Liver (tissue), 10 donors: ENCODE measurements at places on chromosomes 7 and 10.

DNA sequence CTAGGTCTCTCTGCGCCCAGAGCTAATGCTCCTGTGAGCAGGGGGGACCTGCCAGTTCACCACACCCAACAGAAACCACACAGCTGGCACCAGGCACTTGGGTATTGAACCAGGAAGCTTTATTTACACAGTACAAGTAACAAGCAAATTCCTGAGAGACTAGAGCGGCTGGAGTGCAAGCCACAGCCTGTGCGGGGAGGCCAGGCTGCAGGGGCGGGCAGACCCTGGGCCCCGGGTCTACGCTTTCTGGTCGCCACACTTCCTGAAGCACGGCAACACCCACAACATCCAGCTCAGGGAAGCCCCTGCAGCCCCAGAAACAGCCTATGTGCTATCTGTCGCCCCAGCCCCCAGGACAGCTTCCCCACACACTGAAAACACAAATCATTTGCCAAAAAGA, 125.0 kb downstream of the FAM53B start:
- H3K27me3 ChIP-seq = no peaks in the 10 kb centered on the region
- H3K27ac ChIP-seq = no peak overlapping the region
- no peak overlapping the region for H3K4me3 ChIP-seq
- peaks cover 2% of the 10 kb centered on the region for H3K36me3 ChIP-seq
- no peaks in the 10 kb centered on the region for H3K4me1 ChIP-seq
- DNase-seq = no peak

DNA sequence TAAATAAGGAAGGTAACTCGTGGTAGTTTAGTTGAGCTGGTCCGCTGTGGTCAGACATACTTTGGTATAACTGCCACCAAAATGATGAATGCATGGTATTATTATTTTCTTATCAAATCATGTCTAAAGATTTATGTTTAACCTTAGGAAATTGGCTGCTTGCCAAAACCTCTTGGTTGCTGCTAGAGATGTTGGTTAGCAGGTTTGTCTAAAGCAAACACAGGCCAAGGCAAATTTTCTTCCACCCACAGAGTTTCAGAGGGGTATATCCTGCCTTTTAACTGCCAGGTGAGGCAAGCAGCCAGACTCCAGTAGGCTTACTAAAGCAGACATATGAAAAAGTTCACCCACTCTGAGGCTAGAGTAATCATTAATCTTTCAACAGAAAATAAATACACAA, 101.4 kb downstream of the SEMA3E start:
- no peaks in the 10 kb centered on the region for H3K4me1 ChIP-seq
- peak overlapping the region; percentile 20 for H3K27ac ChIP-seq
- no peak for DNase-seq
- H3K4me3 ChIP-seq = no peak overlapping the region
- H3K36me3 ChIP-seq = no peaks in the 10 kb centered on the region

- H3K36me3 ChIP-seq = no peaks in the 10 kb centered on the region
- no peak overlapping the region for H3K4me3 ChIP-seq
- DNase-seq = no peak
- no peak overlapping the region for H3K27ac ChIP-seq
These were observed 38.4 kb upstream of the ZNF438 start for GRCh38 chr10:31070025-31070424.

DNA sequence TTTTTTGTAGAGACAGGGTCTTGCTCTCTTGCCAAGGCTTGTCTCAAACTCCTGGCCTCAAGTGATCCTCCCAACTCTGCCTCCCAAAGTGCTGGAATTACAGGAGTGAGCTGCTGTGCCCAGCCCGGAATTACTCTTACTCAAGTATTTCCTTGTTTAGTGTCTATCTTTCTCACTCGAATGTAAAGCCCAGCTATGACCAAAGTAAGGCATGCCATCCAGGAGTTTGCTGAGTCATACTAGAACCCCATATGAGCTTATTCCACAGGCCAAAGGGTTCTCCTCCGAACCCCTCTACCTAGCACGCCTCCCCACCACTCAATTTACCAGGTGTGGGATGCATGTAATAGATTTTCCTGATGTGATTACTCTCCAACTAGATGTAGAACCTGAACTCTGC, 166.6 kb upstream of the AUTS2 start:
- H3K4me1 ChIP-seq = no peaks in the 10 kb centered on the region
- no peak for DNase-seq
- H3K27ac ChIP-seq = no peak overlapping the region

- H3K4me1 ChIP-seq = peaks cover 65% of the 10 kb centered on the region
- no peaks in the 10 kb centered on the region for H3K27me3 ChIP-seq
- no peak for DNase-seq
- no peak overlapping the region for H3K27ac ChIP-seq
These were observed 5.5 kb downstream of the LRMDA start for GRCh38 chr10:75436896-75437295.
